ENCODE measurements at places on chromosomes 3 and 15.

DNA sequence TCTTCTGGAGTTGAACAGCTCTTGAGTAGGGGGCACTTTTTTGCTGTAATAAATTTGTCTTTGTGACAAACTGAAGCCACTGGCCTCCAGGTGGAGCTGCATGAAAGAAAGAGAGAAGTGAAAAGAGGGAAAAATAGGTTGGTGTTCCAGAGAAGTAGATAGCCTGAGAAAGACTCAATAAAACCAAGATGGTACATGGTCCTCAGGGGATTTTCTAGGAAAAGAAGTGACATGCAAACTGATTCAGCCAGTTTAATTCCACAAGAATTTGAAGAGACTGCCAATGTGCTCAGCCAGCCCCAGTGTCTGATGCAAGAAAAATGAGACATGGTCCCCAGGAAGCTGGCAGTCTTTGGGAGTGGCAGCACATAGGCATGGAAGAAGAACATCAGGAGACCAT, 152.7 kb downstream of the CD47 start:
- DNase-seq = no peak

- DNase-seq = no peak
These were observed 3.9 kb downstream of the TSC22D2 start for GRCh38 chr3:150411976-150412375.

DNA sequence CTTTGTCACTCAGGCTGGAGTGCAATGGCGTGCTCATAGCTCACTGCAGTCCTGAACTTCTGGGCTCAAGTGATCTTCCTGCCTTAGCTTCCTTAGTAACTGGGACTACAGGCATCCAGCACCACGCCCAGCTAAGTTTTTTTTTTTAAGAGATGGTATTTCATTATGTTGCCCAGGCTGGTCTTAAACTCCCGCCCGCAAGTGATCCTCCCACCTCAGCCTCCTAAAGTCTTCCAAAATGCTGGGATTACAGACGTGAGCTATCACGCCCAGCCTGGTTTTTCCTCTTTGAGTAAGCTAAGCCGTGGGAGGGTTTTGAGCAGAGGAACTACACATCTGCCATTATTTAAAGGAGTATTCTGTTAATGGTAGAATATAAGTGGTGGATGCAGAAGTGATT, 7.4 kb upstream of the LRRFIP2 start:
- DNase-seq = no peak

DNA sequence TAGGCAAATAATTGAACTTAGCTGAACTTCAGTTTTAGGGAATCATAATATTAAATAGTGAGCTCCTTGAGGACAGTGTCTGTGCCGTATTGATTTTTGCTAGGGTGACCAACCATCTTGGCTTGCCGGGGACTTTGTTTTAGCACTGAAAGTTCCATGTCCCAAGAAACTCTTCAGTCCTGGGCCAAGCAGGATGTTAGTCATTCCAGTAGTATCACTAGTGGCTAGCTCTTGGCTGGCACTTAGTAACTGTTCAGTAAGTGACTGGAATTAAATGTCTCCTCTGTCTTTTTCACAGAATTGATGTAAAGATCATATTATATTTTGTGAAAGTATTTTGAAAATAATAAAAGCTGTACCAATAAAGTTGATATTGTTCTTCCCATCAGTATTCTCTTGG, 42.3 kb downstream of the RSRC1 start:
- DNase-seq = no peak

DNA sequence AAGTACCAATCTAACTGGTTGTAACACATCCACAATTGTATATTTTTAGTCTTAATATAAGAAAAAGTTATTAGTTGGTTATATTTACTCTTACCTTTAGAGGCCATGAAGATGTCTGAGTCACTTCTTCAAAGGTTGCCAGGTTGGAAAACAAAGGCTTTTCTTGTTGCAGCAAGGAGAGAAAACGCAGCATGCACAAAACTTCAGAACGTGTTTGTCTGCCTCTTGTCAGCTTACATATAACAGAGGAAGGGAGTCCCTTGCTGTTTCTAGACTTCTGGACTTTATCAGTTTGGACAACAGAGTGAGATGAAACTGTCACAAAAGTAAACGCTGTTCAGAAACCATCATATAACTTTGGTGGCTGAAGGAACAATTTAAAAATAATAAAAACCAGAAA, at the start of gene PLSCR5:
Gene PLSCR5 (minus strand): TSS at position 241 of the 400 bp plus-strand sequence. CDS start 134 bp downstream, at position 107.
- no peak for DNase-seq

DNA sequence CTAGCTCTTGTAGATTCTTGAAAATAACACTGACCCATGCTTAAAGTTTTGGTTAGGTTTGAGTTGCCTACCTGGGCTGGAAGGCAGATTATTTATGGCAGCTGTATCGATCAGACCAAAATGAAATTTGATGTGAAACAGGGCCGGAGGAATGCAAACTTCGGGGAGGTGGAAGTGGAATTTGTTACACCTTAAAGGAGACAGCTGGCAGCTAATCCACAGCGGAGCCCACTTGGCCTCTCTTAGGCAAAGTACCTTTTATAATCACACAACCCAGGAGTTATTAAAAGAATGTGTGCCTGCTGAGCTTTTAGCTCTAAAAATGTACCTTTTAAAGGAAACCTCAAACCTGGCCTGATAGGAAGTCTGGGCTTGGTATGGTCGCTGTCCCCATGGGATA, 250.9 kb upstream of the TPM1 start:
- DNase-seq = no peak

DNA sequence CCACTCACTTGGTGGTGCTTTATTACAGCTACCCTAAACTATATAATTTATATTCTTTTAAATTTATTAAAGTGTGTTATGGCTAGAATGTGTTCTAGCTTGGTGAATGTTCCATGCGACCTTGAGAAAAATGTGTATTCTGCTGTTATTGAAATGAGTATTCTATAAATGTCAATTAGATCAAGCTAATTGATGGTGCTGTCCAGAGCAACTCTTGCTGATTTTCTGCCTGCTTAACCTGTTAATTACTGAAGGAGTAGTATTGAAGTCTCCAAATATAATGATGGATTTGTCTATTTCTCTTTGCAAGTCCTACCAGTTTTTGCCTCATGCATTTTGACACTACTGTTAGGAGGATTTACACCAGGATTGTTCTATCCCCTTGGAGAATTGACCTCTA, 3.2 kb upstream of the TEX9 start:
- DNase-seq = no peak

DNA sequence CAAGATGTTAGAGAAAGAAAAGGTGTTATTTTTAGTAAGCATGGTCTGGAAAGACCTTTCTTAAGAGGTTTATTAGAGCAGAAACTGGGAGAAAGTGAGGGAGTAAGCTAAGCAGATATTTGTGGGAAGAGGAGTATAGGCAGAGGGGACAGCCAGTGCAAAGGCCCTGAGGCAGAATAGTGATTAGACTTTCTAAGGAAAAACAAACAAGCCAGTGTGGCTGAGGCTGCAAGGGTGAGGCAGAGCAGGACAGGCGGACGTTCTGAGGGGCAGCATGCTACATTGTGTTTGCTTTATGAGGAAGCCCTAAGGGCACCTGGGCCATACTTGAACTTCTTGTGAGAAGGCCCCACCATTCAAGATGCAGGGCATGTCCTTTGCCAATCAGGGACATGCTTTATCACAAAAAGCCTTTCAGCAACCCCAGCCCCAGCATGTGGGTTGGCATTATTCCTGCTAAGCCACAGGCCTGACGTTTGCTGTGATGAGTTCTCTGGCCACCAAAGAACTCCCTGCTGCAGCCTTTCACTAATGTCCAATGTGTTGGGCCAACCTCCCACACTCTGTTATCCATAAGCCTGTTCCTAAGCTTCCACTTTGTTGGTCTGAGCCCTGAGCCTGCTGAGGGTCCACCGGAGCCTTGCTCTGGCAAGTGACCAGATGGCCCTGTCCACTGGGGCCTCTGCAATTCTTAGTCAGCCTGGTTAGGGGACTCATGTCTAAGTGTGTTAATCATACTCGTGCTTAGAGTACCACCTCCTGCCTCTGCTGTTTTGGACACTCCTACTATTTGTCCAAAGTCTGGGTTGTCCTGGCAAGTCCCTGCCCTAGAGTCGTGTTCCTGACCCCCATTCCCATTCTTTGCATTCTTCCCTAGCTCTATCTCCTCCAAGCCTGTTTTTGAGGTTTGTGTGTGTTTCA, 209.9 kb upstream of the CTNNB1 start:
- no peak for DNase-seq

- no peak for DNase-seq
These were observed 49.4 kb upstream of the RPL32 start for GRCh38 chr3:12890610-12891390.

DNA sequence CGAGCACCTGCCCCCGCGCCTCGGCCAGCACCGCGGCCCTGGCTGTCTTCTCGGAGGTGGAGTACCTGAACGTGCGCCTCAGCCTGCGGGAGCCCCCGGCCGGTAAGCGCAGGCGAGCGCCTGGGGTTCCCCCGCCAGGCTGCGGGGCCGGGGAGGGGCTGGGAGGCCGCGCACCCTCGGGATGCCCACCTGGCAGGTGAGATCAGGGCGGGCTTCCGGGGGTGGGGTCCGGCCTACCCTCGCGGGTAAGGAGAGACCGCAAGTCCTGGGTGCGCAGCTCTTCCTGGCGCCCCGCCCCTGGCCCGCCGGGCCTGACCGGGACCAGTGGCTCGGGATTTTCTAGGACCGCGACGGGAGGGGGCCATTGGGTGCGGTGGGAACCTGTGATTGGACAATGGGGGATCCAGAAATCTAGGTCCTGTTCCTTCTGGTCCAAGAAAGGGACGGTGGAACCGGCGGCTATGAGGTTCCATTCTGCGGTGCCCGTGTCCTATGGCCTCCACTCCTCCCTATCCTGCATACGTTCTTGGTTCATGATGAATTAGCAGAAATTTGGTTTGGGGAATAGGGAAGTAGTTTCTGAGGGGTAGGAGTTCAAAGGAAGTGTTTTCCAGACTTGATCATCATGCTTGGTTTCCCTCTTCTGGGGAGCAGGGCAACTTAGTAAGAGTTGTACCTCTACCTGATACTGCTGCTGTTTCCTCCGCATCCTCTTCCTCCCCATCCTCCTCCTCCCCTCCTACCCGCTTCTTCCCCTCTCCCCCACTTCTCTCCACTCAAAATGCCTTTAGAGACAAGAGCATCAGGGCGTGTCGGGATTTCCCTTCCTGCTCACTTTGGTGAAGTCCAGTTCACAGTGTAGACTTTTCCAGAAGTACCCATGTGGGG, 808 bp downstream of the ARRDC4 start:
- peak; percentile 15 for DNase-seq

DNA sequence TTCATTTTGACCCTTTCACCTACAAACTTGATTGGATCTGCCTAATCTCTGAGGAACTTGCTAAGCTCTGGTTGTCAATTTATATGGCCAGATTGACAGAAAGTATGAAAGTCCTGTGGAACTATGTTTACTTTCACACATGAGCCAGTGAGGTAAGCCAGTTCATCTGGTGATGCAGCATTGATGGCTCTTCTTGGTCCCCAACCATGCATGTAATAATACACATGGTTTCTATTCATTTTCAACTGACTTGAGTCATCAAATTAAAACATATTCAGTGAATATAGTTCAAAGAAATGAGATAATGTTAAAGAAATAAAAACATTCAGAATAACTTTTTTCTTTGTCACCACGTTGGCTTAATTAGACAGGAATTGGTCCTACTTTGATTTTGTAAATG, 336.1 kb upstream of the THBS1 start:
- DNase-seq = no peak

DNA sequence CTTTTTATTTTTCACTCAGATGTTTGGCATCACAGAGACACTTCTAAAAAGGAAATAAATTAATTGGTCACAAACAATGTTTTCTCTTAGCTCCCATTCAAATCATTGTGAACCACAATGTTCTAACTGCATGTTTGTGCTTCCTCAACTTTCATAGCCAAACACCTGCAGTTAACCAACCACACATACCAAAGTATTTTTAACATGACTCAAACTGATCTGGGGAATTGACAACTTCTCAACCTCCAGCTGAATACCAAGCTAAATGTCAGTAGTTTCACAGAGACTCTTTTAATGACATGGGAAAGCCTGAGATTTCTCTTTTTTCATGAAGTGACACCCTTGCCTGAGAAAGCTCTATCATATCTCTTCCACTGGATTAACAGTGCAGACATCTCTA, 217.9 kb upstream of the MME start:
- no peak for DNase-seq

DNA sequence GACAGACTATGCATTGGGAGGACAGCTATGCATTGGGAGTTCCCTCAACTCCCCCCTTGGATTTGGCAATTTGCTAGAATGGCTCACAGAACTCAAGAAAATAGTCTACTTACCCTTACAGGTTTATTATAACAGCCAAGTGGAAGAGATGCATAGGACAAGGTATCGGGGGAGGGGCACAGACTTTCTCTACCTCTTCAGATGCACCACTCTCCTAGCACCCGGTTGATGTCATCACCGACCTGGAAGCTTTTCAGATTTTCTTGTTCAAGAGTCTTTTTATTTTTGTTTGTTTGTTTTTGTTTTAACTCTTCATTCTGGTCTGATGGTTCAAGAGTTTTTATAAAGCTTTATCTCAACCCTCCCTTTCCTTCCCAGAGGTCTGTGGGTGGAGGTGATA, 20.7 kb upstream of the ADAMTS9 start:
- DNase-seq = no peak

DNA sequence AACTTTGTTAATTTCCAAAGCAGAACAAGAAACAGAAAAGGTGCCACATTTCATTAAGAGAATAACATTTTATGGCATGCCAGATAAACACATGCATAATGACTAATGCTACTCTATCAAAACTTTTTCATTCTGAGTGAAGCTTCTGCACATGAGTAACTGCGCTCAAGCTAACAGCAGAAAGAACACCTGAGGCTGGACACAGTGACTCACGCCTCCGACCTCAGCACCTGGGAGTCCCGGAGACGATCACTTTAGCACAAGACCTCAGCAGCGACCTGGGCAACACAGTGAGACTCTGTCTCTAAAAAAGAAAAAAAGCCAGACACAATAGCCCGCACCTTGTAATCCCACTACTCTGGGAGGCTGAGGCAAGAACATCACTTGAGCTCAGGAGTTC, 70.6 kb downstream of the ACAP2 start:
- DNase-seq = no peak

- DNase-seq = no peak
These were observed 45.1 kb downstream of the BDH1 start for GRCh38 chr3:197510642-197511018.

GRCh38 chr15:90883976-90884718, at the start of gene FES:
TSS of gene FES (plus strand) at chr15:90884504. CDS start at chr15:90885046, 542 bp downstream.
- DNase-seq = peak; percentile 20

GRCh38 chr15:93478947-93479346, 389.9 kb upstream of the RGMA start:
- no peak for DNase-seq

- DNase-seq = peak; percentile 15
These were observed 571 bp downstream of the ACAD9 start for GRCh38 chr3:128879991-128880390.

DNA sequence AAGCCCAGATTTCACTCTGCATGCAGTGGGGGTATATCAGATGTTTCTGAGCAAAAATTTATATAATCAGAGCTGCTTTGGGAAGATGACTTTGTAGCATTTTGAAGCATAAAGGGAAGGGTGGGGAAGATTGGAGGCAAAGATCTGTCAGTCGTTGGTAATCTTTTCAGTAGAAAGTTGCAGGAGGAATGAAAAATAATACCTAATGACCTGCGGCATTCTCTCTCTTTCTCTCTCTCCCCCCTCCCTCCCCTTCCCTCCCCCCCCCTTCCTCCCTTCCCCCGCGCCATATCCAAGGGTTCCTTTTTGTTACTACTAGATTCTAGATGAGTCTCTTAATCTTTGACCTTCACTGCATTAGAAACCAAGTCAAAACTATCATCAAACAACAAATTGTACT, 1.5 kb upstream of the DMXL2 start:
- DNase-seq = no peak

Data from activated CD4-positive, alpha-beta T cell treated with anti-CD3 and anti-CD28 coated beads for 48 hours (primary cell).